Stimulated activated CD8-positive, alpha-beta memory T cell treated with anti-CD3 and anti-CD28 coated beads, Interleukin-7, amount 100 ng/mL, for 48 hours (primary cell): ENCODE measurements at places on chromosomes 7 and 10.

DNA sequence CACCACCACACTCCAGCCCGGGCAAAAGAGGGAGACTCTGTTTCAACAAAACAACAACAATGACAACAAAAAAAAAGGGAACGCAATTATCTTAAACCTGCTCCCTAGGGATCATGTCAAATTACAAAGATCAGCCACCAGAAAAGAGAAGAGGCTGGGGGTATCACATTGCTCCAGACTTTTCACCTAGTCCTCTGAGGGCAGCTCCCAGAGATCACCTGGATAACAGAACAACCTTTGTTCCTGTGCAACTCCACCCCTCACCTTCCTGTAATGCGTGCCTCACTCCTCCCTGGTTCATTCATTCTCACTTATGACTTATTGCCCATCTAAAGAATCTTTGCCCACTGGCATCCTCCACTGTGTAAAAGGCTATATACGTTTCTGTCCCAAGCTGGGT lies 31.8 kb downstream of the SVOPL start:
- DNase-seq, result no peak

DNA sequence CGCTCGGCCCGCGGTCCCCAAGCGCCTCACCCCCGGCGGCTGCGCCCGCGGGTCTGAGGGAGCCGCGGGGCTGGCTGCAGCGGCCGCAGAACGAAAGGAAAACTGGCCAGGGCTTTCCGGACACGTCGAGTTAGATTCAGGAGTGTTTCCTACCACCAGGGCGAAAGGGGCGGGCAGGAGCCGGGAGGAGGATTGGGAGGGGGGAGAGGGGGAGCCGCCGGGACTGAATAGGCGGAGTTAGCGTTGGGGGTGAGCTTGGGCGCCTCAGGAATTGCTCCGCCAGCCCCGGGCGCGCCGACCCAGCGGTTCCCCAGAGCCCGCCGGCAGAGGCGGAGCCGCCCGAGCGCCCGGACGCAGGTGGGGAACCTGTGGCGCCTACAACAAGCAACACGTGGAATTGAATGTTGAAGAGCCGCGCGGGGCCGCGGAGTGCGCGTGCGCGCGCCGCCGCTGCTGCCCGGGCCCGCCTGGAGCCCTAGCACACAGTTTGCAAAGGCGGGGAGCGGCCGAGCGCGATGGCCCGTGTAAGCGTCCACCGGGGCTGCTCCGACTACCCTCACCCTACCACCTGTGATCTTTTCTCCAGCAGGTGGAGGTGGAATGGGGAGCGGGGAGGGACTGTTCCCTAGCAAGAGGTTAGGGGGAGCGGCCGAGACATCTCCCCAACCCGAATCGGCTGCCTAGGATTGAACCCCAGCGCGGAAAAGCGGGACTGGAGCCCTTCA lies at the start of gene CADPS2:
Gene CADPS2 (minus strand): TSS at position 104 of the 725 bp plus-strand sequence. CDS start 123 bp downstream, outside the sequence.
- no peak for DNase-seq

DNA sequence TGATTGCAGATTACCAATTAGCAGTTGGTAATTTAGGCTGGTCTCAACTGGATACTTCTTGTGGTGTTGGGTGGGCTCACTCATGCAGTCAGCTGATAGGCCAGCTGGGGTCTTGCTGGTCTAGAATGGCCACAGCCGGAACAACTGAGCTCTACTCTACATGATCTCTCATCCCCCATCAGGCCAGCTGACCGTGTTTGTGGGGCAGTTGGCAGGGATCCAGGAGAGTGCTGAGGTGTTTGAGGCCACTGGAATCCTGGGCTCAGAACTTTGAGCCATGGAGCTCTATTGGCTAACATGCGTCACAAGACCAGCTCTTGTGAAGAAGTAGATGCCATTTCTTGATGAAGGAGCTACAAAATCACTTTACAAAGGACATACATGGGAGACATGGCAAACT lies 242.4 kb downstream of the GFRA1 start:
- DNase-seq, result no peak

- DNase-seq, result no peak
These were observed 226.2 kb upstream of the TCF7L2 start for GRCh38 chr10:112723876-112724275.

- peak; percentile 83 for DNase-seq
These were observed 1.7 kb downstream of the TRIM8 start for GRCh38 chr10:102645741-102646609.

DNA sequence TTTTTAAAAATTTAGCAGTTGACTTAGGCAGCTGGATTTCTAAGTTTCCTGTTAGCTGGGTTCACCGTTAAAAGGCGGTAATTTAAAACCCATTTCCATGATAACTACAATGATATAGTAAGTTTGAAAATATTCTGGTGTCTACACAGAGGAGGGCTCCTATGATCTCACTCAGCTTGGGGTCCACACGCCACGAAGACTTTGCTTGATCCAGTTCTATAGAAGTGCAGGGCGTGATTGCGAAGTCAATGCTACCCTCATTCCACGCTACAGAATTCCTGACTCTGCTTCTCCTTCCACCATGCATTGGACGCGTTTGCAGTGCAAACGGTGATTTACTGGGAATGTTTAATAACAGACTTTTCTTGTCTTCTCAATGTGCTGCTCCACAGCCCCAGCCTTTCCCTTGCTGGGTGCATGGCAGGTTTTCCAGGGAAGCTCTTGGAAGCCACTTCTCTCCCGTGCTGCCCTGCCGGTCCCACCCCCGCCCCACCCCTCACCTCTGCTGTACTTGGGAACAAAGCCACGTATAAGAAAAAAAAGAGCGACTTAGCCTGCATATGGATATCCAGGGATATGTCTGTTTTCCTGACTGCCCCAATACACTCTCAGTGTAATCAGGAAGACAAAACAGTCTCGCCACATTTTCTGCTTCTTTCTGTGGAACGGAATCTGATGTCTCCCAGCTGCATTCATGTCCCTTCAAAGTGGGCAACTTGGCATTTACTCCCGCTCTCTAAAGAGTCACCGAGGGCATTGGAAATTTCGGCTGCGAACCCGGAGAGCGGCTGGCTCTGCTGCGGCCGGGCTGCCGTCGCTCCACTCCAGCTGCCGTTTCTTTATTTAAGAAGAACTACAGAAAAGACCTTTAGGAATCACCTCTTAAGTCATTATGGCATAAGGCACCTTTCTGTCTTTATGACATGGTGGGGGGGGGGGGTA lies 434.4 kb upstream of the MGMT start:
- no peak for DNase-seq

GRCh38 chr7:91083855-91084644 lies 180.2 kb upstream of the FZD1 start:
- DNase-seq, result no peak

DNA sequence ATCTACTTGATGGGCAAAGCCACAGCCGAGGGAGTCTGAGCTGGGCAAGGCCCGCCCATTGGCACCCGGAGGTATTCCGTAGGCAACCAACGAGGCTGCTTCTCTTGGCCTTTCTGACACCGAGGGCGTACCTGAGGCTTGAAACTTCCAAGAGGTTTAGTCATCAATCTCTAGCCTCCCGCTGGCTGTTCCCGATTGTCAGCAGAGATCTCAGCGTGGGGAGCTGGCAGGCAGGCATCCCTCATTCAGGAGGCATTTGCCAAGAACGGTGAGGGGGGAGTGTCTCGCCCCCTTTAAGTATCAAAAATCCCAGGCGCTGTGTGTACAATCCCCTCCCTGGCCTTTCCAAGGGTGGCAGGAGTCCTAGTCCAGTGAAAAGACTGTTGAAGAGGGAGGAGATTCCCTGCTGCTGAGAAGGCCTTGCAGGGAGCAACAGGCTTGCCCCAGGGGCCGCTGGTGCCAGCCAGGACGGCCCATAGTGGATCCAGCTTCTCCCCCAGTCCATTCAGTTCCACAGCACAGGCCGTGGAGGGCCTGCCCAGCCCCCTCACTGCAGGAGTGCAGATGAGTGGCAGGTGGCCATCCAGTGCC lies 39.7 kb downstream of the OAT start:
- no peak for DNase-seq

- DNase-seq, result no peak
These were observed 1.6 kb downstream of the NUP42 start for GRCh38 chr7:23183279-23184012.

DNA sequence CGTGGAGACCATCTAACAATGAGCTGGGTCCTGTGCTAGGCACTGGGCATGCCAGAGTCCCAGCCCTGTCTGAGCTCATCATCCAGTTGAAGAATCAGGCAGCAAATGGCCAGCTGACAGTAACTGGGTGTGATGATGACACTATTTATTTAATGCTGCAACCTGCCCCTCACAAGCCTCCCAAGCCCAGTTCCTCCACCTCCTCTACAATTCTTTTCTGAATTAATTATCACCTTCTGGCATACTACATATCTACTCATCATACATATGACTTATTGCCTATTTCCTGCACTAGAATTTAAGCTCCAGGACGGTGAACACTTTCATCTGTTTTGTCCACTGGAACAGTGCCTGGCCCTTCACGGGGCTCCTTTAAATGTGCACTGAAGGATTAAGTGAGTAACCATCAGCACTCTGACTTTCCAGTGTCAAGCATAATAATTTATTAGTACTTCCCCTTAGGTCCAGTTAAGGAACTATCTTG lies 96.7 kb upstream of the LAMB4 start:
- DNase-seq, result no peak

DNA sequence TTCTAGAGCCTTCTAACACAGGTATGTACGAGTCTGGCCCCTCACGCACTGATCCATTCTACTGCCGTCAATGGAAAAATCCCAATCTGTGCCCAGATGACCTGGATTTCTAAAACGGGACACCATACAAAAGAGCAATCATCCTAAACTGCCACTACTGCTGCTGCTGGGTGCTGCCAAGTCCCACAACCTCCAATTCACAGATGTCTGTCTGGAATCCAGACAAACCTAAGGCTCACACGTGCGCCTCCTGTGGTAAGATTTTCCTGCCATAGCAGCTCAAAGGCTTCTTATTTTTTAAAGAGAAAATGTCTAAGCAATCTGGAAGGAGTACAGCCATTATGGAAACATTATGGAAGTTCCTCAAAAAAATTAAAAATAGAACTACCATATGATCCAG lies 40.9 kb downstream of the JCAD start:
- no peak for DNase-seq

DNA sequence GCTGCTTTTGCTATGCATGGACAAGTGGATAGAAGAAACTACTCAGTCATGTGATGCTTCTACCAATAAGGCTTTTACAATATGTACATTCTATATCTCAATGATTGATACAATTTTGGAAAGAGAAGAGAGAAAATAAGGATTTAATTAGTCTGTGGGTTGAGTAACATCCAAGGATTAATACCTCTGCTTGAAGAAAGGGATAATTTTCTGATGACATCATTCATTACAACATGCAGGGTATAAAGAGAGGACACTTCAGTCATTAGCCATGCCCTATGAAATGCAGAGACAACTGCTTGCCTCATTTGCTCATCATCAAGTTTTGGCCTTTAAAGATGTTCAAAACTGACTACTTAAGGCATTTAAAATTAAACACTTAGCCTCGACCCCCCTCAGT lies 237.3 kb downstream of the AHR start:
- DNase-seq, result no peak

DNA sequence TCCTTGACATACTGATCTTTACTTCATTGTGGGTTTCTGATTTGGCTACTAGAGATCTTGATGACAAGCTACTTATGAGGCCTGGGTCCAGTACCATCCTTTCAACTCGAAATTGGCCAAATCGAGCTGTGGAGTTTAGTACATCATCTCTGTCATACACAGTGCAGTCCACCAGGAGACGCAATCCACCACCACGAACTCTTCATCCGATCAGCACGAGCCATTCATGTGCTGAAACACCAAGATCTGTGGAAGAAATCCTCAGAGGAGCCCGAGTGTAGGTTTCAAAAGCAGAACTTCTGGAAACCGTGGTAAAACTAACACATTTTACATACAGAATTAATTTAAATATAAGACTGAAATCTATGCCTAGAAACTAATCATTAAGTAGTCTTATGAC lies 14.2 kb downstream of the DNAJC9 start:
- no peak for DNase-seq

DNA sequence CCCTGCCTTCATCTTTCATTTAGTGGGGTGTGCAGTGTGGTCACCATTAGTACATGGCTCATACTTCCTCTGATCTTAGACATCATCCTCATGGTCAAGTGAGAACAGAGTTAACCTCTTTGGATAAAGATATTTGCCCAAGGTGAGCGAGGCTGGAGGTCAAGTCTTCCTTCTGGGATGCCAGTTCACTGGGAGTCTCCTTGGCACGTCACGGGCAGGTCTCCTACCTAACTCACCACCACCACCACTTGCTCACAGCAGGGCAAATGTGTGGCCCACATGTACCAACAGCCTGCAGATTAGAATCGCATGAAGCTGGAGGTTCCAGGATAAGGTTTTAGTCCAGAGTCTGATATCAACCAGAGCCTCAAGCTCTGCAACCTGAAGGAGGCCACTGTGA lies 164.6 kb downstream of the USP6NL start:
- no peak for DNase-seq

DNA sequence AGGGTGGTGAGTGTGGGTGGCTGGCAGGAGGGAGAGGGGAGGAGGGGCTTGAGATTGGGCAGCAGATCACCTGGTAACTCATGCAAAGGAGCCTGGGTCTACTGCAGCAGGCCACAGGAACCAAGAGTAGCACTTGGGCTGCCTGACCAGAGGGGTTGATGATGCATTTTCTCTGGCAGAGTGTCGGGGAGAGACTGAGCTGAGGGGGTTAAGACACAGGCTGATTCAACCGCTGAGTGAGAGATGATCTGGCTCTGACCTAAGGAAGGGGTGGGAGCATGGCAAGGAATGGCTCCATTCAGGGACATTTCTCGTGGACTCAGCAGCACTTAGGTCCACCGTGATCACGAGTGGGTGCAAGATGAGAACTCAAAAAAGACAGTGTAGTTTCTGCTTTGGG lies 115.5 kb upstream of the STK17A start:
- no peak for DNase-seq

GRCh38 chr10:48804740-48805182 lies 120.1 kb downstream of the WDFY4 start:
- no peak for DNase-seq

DNA sequence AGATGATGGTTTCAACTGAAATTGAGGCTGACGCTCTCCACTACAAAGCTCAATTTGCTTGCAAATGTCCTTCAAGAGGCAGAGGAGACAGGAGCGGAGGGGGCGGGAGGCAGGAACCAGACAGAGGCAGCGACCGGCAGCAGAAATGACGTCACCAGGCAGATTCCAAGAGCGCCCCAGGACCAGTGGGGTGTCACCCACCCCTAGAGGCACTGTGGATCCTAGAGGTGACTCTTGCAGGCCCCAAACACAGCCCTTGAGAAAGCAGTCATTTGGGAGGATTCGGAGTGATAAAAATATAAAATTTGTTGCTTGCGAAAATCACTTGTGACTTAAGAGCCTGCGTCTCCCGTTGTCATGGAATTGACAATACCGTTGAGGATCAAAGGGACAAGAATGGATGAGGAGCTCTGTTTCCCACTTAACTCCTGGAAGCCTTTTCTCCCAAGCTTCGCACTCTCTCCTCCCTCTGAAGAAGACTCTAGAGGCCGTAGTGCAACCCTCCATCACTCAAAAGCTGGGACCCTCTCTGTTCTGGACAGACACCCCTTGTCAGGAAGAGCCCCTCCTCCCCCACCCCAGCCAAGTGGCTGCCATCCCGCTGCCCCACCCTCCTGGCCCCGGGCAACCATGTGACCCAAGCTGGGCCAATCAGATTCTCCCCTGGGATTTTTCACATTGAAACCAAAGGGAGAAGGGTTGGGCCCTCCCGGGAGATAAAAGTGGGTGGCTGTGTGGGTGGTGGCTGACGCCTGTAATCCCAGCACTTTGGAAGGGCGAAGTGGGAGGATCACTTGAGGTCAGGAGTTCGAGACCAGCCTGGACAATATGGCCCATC lies 16.3 kb upstream of the SLC29A4 start:
- DNase-seq, result no peak
